ENCODE measurements at places on chromosomes 6 and 20.

DNA sequence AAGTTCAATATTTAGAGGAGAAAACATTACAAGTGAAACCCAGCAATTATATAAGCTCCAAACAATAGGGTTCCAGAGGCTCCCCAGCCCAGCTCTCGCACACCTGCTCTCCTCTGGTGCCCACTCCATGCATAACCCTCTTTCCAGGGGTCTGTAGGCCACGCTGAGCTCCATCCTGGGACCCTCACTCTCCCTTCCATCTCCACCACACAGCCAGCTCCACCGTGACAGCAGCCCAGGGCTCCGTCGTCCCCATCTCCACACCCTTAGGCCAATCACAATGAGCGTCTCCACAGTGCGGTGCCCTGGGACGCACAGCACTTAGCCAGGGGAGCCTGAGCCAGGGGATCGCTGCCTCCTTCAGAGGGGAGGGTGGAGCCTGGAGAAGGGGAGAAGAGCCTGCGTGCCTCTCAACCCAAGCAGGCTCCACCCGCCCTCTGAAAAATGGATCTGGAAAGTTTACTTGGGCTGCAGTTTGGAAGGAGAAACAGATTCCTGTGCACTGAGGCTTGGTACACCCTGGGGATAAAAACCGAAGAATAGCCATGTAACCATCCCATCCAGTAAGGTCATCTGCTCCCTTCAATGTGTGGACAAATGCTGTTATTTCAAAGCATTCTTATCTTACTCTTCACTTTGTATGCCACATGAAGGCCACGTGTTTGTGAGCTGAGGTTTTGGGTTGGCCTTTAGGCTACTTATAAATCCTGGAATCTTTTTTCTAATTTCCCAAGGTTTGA, 72.4 kb upstream of the GGTLC1 start:
- no peak for DNase-seq

DNA sequence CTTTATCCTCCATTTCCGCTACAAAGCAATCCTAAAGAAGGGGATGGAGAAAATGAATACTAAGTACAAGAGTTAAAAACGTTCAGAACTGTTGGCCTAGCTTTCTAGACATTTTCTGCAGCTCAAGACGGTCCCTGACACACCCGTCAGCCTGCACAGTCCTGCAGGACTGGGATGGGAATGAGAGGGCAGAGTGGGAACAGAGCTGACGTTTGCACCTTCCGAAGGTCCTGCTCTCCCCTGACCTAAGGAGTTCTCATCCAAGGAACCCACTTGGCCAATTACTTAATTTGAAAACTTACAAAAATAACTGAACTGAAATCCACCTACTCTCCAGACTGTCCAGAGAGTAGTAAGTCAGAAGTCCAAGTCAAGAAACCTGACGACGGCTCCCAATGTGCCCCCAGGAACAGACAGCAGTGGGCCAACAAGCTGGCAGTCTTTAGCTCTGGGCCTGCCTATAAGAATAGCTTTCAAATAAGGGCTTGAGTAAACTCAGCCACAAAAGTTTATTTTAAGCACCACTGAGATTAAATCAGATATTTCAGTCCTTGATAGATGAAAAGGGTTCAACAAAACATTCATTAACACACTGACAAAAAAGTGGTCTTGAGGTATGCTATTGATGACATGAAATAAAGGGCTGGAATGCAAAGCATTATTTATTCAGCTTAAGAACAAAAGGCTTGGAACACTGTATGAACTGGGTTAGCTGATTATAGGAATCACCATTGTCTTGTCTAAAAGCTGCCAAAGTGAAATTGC, 76.8 kb downstream of the CNKSR3 start:
- no peak for DNase-seq

GRCh38 chr6:55379471-55379870, 52.2 kb downstream of the GFRAL start:
- no peak for DNase-seq

DNA sequence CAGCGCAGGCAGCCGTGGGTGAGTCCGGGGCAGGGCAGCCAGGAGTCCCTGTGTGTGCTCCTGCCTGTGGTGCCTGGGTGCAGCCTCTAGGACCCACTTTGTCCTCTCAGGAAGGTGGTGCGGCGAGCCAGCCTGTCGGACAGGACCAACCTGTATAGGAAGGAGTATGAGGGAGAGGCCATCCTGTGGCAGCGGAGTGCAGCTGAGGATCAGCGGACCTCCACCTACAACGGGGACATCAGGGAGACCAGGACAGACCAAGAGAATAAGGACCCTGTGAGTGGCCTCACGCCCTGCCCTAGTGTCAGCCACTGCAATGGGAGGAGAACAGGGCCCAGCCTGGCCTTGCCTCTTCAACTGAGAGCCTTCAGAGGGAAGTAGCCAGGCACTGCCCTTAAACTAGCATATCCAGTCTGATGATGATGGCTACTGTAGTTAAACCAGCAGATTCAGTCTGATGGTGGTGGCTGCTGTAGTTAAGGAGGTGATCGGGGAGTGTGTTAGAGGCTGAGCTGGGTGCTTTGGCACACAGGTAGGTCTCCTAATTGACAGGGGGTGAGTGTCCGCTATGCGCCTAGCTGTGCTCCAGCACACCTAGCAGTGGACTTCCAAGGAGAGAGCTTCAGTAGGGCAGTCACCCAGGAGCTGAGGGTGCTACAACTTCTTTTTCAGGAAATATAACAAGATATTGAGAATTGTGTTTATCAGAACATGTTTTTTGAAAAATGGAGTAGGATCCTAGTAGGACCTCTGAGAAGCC, 18.1 kb upstream of the FAM83D start:
- DNase-seq: no peak

- no peak for DNase-seq
Measured at GRCh38 chr20:58586565-58587093, 64.5 kb upstream of the STX16 start.
